SW480 (cell line): ENCODE measurements at places on chromosomes 2 and 18.

- DNase-seq: no peak
Measured at GRCh38 chr2:190162851-190163250, 100.3 kb upstream of the MSTN start.

DNA sequence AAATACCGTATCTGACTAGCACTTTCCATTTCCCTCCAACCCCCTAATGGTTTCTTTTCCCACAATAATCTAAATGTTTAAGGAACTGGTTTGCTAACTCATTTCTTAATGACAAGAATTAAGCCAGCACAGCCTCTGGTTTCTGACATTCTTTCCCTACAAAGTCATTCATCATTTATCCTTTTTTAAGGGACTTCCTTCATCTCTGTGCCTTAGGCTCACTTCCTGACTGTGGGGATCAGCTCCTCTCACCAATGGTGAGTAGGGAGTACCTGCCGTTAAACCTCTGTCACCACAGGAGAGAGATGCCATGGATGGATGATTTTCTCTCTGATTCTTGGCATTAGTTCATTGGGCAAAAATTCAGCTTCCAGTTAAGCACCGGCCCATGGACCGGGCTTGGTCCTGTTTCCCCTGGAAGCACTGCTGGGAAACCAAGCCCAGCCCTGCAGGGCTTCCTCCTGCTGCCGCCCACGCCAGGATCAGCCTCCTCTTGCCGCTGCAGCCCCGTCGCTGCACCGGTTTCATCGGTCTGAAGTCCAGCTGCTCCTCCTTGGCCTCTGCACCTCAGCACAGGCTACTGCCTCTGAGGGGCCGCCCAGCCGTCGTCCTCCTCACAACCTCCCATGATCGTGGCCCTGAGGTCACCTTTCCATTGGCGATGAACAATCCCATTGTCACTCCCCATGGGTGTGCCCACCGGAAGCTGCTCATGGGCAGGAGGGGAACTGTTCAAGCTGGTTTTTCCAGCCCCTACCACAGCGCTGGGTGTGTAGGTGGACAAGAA is 64.0 kb upstream of the ZNF516 start:
- DNase-seq: peak; percentile 60

GRCh38 chr2:192687015-192687414 is 492.3 kb upstream of the TMEFF2 start:
- DNase-seq: no peak

DNA sequence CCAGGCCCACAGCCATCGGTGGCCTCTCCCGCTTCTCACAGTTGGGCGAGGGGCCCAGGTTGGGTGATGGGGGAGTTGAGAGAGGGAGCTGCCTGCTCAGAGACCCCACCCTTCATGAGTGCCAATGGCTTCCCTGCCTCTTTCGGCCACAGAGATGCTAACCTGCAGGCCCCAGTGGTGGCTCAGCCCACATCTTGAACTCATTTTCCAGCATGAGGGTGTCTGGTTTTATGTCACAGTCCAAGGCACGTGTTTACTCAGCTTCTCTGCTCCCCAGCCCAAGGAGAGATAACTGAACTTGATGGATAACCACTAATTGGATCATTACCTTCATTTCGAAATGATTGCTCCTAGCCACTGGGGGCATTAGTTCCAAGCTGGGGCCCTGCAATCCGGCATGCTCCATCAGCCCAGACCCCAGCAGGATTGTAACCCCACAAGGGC is 45.9 kb upstream of the SIX2 start:
- no peak for DNase-seq

- no peak for DNase-seq
Measured at GRCh38 chr18:60639836-60640235, 267.3 kb upstream of the MC4R start.

DNA sequence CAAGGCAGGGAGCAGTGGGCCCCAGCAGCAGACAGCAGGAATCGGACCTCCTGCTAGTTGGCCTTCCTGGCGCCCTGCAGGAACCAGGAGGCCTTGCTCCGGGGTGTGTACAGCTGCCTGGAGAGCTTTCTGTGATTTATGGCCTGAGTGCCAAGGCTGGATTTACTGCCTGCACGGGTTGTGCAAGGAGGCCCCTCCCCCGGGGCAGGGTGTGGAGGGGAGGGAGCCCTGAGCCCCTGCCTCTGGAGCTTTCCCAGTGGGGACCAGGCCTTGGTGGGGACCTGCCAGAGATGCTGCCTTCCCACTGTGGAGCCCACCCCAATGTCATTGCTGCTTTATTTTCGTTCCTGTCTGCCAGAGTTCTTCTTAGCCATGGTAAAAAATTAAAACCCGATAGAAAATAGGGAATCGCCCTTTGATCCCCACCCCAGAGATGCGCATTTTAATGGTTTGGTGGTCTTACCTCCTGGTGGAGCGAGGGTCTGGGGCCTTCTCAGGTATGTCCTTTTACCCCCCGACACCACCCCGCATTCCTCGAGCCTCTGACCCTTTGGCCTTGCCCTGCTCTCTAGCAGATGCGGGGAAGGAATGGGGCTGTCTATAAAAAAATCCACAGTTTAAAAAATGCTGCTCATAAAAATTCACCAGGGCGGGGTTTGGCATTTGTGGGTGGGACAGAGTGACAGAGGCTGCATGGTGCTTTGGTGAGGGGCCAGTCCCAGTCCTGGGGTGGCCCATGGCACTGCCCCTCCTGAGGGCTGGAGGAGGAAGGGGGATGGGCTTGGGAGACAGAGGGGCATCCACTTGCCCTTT is 6.9 kb upstream of the RALB start:
- DNase-seq: peak; percentile 59

DNA sequence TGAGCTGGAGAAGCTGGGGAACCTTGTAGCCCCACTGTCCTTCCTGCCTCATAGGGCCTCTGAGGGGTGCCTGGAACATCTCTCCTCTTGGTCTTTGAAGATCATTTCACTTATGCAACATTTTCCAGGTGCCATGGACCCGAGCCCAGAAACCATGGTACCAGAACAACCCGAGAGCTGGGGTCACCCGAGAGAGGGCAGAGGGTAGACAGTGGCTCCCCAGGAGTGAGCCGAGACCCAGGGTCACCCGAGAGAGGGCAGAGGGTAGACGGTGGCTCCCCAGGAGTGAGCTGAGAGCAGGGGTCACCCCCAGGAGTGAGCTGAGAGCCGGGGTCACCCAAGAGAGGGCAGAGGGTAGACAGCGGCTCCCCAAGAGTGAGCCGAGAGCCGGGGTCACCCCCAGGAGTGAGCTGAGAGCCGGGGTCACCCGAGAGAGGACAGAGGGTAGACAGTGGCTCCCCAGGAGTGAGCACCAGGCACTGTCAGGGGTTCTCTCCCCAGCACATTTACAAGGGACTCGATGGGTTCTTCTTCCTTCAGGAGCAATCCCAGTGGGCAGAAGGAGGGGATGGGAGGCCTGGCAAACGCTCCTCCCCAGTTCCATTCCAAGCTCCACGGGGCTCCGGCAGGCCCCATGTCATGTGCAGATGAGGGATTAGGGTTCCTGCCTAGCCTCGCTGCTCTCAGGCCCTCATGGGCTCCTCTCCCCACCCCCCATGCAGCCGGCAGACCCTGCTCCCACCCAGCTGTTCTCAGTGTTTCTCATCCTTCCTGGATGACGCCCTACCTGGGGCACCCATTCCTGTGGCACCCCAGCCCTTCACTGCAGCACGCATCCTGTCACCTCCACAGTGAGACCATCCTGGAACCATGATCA is 163.5 kb downstream of the RTP5 start:
- DNase-seq: no peak

DNA sequence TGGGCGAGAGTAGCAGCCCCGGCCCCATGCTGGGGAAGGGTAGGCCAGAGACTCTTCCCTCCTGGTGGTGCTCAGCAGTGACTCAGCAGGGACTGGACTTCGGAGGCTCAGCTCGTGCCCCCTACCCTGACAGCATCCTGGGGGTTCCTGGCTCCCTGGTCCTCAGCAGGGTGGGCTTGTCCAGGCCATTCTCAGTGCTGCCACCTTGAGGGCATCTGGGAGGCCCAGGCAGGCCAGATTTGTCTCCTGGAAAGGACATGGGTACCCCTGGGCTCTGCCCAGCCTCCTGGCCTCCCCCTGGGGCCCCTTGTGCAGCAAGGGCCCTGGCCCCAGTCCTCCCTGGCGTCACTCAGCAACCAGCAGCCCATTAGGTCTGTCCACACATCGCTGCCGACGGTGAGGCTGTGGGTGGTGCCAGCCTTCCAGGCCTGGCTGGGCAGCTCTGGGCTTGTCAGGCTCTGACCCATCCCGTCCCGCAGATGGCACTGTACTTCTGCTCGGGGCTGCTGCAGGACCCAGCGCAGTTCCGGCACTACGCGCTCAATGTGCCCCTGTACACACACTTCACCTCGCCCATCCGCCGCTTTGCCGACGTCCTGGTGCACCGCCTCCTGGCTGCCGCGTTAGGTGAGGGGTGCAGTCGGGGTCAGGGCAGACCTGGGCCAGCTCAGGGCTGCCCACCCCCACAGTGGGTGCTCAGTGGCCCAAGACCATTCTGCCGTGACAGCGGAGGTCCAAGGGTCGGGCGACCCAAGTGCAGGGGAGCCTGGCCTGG is 45.0 kb upstream of the ALPP start:
- DNase-seq: no peak

DNA sequence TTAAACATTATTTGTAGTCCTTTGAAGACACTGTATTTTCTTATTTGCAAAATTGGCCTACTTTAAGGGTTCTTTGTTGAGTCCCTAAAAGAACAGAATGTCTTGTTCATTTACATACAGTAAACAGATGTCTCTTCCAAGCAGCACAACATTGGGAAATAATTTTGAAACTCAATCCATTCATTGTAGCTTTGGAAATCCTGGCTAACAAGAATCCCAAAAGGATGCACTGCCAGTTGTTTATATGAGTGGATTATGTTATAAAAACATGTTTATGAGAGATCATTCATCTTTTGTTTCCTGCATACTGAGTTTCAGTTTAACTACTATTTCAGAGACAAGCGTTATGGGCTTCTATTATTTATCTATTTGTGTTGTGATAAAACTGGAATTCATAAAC is 499.3 kb downstream of the PID1 start:
- no peak for DNase-seq

DNA sequence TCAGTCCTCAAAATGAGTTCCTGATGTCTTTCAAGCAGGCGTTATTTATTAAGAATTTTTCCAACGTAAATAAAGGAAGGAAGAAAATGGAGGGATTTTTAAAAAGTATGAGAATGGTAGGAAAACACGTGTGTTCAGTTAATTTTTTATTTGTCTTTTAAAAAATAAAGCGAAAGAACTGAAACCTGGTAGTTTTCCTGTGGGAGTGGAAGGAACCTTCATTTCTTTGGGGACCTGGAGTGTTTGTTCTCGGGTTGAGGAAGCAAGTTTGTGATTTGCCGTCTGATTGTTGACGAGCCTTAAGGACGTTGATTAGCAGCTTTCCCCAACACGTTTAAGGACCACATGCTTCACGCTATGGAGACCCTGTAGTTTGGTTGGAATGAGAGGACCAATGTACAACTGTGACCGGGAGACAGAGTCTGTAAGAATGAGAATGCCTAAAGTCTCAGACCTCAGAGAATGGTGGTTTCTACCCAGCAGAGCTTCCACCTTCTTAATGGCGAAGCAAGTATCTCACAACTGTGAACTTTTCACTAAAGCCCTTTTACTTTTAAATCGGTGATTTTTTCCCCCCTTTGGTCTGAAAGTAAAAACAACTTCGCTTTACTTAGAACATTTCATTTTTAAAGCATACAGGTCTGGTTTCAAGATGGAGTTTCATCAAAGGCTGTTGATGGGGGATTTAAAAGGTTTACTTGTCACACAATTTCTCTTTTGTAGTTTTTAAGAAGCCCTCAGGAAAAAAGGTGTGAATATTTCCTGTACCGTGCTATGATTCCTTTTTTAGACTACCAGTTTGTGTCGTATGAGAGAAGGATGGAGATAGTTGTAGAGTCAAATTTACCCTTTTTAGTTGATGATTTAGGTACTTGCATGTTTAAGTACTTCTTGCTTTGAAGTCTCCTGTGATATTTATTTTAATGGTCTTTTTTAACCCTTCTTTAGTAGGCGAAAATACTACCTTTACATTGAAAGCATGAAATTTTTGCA is 1.4 kb downstream of the TTC39C start:
- DNase-seq: peak; percentile 11

GRCh38 chr2:115285416-115285815 is 843.0 kb downstream of the DPP10 start:
- DNase-seq: no peak

DNA sequence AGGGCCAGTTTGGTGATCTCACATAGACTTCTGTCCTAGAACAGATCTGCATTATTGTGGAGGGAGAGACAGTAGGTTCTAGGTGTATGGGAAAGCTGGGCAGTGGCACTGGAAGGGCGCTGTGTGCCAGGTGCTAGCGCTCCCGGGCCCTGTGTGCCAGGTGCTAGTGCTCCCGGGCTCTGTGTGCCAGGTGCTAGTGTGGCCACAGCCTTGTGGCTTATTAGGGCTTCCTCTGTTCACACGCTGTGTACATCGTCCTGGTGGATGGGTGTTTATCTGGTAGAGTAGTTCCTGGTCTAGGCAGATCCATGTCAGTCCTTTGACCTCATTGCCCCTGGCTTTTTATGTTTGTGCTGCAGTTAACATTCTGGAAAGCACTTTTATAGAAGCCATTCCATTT is 263.4 kb downstream of the AGAP1 start:
- DNase-seq: no peak

- no peak for DNase-seq
Measured at GRCh38 chr2:44579837-44580230, 218.1 kb downstream of the CAMKMT start.

- no peak for DNase-seq
Measured at GRCh38 chr2:12251121-12251520, 465.6 kb upstream of the TRIB2 start.

DNA sequence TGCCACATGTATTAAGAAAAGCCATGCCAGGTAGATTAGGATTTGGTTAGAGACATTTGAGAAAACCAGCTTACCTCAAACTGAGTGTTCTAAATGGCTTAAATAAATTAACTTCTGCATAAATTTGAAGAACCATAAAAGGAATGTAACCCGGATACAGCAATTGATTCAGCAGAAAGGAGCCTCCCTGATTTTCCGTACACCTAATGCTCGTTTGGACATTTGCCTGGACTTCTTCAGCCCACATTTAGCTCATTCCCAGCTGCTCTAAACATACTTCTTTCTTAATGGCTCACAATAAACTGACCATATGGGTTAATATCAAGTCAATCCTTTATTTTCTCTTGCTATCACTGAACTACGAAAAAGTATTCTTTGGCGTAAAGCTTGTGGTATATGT is 392.4 kb downstream of the ZNF516 start:
- no peak for DNase-seq

DNA sequence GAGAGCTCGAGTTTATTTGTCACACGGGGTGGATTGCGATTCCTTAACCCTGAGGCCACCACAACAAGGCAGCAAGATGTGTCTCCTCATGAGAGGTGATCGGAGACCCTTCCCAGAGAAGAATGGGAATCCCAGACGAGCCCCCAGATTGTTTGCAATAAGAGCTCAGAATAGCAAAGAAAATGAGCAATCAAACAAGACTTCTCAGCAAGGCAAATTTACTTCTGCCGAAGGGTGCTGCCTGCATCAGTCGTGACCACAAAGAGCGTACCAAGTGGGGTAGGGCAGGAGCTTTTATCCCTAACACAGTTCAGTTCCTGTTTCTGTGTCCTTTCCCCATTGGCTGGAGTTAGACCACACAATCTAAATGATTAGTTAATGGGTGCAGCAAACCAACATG is 237.5 kb upstream of the SYT4 start:
- DNase-seq: no peak
